ENCODE measurements at places on chromosomes 5 and 9.

GRCh38 chr5:38634568-38635369, 78.3 kb upstream of the LIFR start:
- peak; percentile 48 for ATAC-seq

DNA sequence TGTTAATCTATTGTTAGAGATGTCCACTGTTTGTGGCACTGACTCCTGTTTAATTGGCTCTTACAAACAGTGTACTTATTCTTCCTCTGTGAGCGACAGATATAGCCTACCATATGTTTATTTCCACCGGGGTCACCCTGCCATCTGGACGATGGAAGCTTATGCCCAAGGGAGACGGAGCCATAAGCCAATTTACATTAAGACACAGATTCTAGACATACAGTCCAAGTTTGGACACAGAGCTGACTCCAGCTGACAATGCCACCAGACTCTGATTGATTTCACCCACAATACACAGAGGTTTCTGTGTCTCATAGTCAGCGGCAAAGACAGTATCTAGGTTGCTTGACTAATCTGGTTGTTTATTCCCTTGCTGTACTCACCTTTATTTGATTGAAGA, 198.9 kb downstream of the ENC1 start:
- ATAC-seq = no peak

GRCh38 chr9:12923468-12924009, 148.7 kb downstream of the LURAP1L start:
- ATAC-seq = peak; percentile 95

- ATAC-seq = no peak
Observed at GRCh38 chr9:109205526-109205925, 38.5 kb upstream of the FRRS1L start.

GRCh38 chr5:143418140-143418866, 14.8 kb upstream of the NR3C1 start:
- no peak for ATAC-seq

- ATAC-seq = no peak
Observed at GRCh38 chr5:66255714-66256113, 111.6 kb downstream of the SREK1 start.

GRCh38 chr5:7078901-7079300, 317.0 kb upstream of the ADCY2 start:
- no peak for ATAC-seq

GRCh38 chr5:31825518-31826068, 186.7 kb downstream of the PDZD2 start:
- ATAC-seq = peak; percentile 96

DNA sequence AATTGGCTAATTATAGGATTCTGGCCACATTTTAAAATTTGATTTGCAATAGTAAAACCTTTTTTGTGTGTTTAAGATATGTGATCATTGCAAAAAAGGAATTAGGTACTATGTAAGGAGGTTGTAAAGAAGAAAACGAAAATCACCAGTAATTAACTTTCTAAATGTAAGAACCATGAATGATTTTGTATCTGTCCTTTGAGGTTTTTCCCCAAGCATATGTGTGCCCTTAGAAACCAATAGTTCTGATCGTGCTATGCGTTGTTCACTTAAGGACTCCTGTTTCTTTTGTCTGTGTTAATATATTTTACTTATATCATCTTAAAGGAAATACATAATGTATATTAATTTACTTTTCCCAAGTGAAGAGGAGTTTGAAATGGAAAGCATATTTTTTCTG, 410.2 kb downstream of the PSAT1 start:
- peak; percentile 12 for ATAC-seq

- ATAC-seq = no peak
Observed at GRCh38 chr5:136279314-136279713, 86.0 kb downstream of the TRPC7 start.

GRCh38 chr9:7783635-7784063, 15.9 kb downstream of the DMAC1 start:
- ATAC-seq = no peak

DNA sequence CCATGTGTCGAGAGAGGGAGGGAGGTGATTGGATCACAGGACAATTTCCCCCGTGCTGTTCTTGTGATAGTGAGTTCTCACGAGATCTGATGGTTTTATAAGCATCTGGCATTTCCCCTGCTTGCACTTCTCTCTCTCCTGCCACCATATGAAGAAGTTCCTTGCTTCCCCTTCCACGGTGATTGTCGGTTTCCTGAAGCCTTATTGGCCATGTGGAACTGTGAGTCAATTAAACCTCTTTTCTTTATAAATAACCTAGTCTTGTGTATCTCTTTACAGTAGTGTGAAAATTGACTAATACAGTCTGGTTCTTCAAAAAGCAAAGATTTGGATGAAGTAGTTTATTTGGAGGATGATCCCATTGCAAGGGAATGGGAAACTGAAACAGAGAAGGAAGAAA, 11.3 kb upstream of the MIER3 start:
- ATAC-seq = no peak

DNA sequence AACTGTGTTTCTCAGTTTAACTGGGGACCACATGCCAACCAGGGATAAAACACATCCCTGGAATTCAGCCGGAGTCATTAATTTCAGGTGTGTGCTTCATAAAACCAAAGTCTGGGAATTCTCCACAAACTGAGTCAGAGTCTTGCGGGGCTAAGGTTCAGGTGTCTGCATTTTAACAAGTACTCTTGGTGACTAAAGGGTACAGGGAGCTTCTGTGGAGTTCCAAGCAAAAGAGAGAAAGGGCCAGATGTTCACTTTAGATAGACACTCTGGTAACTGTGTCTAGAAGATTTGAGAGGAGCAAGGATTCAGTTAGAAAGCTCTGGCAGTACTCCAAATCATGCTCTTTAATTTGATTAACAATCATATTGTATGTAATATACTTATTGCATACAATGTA, 4.0 kb downstream of the NADK2 start:
- ATAC-seq = no peak

DNA sequence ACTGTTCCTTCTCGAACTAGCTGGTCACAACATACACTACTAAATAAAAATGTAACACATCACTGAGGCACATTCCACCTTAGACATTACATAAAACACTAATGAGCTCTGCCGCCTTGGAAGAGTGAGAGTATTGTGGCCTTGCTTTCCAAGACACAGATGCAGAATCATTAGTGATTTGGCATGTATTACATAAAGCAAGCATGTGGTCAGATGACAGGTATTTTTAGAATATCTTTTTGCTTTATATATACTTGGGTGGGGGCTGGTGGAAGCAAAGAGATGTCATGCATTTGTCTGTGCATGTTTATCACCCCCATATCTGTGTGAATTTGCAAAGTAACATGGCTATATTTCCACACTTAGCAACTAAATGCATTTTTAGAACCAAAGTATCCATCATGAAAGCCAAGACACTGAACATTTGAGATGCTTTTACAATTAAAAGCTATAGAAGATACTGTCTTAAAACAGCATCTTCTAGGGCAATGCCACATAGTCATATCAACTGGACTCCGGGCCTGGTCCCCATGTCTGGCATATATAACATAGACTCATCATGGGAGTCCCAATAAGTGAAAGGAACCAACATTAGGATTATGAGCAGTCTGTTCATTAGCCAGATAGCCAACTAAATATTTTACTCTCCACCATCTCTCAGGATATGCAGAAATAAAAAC, 213.5 kb downstream of the MEF2C start:
- no peak for ATAC-seq

DNA sequence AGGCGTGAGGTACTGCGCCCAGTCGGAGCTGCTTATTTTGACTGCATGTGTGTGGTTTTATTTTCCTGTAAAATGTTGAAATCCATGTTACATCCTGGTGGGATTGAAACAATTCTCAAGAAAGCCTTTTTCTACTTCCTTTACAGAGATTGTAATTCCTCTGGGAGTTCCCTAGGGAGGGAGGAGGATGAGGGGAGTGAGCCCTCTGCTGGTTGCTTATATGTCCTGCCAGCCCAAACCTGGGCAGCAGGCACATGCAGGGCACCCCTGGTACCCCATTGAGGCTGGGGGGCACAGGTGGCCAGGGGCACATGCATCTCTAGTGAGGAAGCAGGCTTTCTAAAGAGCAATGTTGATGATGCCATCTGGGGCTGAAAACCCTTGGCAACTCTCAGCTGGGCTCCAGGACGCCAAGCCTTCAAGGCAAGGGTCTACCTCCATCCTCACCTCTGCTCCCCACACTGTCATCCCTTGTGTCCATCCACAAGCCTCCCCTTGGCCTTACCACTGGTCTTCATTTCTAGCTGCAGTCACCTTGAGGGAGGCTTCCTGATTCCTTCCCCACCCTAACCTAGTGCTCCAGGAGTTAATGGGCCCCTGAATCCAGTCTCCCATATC, 84.7 kb upstream of the TNFSF8 start:
- ATAC-seq = peak; percentile 62

- peak; percentile 81 for ATAC-seq
Observed at GRCh38 chr5:38497946-38498345, 58.5 kb downstream of the LIFR start.

DNA sequence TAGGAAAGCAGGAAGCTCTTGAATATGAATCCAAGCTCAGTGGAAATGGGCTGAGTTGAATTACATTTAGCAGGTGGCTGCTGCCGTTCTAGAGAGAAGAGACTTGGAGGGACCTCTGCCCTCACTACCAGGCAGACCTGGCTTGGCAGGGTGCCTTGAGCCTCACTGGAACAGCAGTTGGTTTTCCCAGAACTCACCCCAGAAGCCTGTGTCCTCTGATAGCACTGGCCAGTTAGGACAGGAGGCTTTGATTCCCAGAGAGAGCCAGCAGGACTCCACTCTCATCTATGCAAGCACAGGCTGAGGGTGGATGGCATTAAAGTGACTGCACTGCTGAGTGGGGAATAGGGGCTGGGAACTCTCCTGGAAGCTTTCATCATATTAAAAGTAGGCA, 54.8 kb downstream of the PWWP2A start:
- 0 out of 3 replicates have a peak, but pooled peaks have one; percentile 25 for ATAC-seq

DNA sequence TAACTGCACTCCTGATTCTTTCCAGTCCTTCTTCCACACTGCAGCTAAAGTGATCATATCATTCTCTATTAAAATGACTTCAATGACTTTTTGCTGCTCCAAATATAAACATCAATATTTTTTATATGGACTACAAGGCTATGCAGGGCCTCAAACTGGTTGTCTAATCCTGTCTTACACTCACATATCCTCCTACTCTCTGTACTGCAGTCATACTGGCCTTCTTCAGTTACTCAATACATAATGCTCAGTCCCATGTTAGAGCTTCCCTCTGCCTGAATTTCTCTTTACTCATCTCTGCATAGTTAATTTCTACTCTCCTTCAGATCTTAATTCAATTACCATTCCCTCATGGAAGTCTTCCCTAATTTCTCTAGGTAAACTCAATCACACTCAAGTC, 3.4 kb downstream of the MEIKIN start:
- no peak for ATAC-seq

DNA sequence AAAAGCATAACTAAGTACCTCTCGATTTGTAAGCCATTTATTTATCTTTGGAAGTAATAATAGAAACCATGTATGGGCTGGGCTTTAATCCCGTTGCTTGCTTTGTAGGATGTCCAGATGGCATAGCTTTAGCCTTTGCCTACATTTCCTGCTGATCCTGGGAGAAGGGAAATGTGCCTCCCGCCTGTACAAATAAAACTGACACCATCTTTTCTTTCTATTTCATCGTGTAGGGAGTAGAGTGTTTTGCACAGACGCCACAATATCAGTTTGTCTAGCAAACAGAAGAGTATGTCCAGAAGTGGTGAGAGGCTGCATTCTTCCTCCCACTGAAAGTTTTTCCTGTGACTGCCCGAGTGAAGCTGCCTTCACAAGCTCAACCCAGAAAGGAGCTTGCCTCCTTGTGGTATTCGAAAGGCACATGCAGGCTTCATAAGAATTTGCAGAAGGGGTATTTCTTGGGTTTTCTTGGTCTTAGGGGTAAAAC, 24.7 kb upstream of the TJP2 start:
- peak; percentile 59 for ATAC-seq

DNA sequence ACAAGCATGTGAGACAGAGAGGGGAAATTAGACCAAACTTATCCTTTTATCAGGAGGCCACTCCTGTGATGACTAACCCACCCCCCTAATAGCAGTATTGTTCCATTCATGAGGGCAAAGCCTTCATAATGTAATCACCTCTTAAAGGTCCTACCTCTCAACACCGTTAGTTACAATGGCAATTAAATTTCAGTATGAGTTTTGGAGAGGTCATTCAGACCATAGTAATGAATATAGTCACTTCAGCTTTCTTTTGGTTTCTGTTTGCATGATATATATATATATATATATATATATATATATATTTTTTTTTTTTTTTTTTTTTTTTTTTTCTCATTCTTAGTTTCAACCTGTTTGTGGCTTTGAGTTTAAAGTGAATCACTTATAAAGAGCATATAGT, 10.5 kb downstream of the ADGRV1 start:
- no peak for ATAC-seq

DNA sequence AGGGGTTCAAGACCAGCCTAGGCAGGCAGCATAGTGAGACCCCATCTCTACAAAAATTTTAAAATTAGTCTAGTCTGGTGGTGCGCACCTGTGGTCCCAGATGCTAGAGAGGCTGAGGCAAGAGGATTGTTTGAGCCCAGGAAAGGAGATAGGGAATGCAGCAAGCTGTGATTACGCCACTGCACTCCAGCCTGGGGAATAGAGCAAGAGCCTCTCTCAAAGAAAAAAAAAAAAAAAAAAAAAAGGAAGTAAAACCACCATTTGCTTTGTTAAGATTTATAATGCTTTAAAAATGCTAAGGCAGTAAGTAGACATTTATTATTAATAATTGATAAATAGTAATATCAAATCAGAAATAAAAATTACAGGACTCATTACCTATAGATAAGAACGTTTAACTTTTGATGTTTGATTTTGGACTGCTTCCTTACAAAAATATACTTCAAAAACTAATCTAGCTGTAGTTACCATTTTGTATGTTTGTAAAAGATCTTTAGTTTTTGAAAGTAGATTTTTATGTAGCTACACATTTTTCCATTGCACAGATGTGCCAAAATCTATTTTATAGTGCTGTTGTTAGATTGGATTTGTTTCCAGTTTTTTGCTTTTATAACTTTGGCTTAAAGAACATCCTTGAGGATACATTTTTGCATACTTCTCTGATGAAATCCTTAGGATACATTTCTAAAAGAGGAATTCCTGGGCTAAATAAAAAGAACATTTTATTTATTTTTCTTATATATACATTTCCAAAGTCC, 86.4 kb downstream of the INIP start:
- no peak for ATAC-seq

DNA sequence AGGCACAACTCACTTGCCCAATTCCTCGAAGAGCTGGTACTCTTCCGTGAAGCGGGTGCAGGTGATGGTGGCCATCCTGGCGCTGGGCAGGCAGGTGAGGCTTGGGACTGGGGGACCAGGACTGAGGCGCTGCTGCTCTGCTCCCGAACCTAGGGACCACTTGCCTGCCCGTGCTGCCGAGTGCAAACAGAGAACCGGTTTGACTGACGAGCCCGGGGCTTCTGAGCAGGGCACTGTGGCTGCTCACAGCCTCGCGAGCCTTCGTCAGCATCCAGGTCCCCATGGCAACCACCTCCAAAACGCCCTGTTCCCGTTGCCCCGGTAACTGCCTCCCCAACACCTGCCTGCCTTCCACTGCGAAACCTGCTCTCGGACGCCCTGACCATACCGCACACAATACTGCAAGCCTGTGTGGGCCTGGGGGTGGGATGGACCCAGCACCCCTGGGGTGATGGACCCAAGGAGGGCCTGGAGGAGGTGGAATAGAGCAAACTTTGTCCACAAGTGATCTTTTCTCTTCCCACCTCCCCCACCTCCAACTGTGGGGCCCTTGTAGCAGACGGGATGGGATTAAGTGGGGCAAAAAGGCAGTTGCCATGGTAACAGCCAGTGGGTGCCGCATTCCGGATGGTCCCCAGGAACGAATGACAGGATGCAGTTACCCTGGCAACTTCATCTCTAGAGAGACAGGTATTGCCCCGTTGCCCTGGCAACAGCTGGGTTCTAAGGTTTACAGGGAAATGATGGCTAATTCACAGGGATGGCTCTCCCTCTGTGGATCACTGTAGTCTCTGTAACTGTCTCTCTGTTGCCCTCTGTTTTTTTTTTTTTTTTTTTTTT, at the start of gene CAMK2A:
Gene CAMK2A, minus strand, starts transcription at position 223 of the 840 bp plus-strand sequence. Its CDS starts 148 bp downstream, at position 75.
- no peak for ATAC-seq
